ENCODE measurements at places on chromosomes 16 and 17. TPM values are rescaled to one million over a fixed set of nuclear protein-coding genes. Genes with fewer than 3 reads are reported as not detected.

The FXR2 gene
- total RNA-seq, result 46.1 TPM

The C17orf50 gene
- total RNA-seq, result not detected

The CCR7 gene
- 2.8 TPM for total RNA-seq

The ETV4 gene
- 5.0 TPM for total RNA-seq

The CDH3 gene
- total RNA-seq, result 8.2 TPM

The LRRC36 gene
- total RNA-seq, result 5.9 TPM

The AIPL1 gene
- not detected for total RNA-seq

GRCh38 chr16:82972331-82972919 lies 345.7 kb downstream of the CDH13 start:
- no peaks in the 10 kb centered on the region for H3K4me1 ChIP-seq
- no peaks in the 10 kb centered on the region for H3K36me3 ChIP-seq
- no peak for DNase-seq
- H3K27me3 ChIP-seq, result no peaks in the 10 kb centered on the region

- no peak for DNase-seq
- H3K27ac ChIP-seq, result peak overlapping the region; percentile 66
- H3K27me3 ChIP-seq, result no peaks in the 10 kb centered on the region
- H3K4me3 ChIP-seq, result no peak overlapping the region
- peaks cover 7% of the 10 kb centered on the region for H3K36me3 ChIP-seq
- H3K4me1 ChIP-seq, result peaks cover 22% of the 10 kb centered on the region
Observed at GRCh38 chr16:68332411-68333121, 21.7 kb downstream of the PRMT7 start.

GRCh38 chr17:58309918-58310259 lies 18.7 kb downstream of the TSPOAP1 start:
- no peaks in the 10 kb centered on the region for H3K36me3 ChIP-seq
- H3K4me1 ChIP-seq, result no peaks in the 10 kb centered on the region
- DNase-seq, result no peak

DNA sequence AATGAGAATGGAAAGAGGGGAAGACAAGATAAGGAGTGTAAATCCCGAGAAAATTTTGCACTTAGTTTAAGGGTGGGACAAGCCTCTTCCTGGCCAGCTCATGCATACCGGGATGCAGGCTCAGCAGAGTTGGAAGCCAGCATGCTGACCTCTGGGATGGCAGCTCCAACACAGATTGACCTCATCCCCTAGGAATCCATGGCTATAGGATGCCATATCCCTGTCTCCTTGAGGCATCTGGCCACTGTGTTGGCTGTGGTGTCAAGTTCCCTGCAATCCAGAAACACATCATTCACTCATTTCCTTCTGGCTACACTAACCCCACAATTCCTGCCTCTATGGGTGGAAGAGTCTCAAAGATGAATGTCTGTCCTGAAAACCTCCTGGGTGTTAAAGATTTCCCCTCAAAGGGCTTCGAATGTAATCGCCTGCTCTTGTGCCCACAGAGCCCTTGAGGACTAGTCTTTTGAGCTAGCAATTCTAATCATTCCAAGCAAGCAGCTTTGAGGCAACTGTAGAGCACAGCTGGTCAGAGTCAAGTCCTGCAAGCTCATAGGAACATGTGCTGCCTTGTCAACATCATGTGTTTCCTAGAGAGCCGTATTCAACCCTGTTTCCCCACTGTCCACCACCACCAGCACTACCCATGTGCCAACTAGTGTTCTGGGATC lies 141.4 kb downstream of the PMP22 start:
- no peaks in the 10 kb centered on the region for H3K36me3 ChIP-seq
- H3K4me1 ChIP-seq, result no peaks in the 10 kb centered on the region
- no peaks in the 10 kb centered on the region for H3K27me3 ChIP-seq
- no peak for DNase-seq

GRCh38 chr17:58308173-58308984 lies 20.2 kb downstream of the TSPOAP1 start:
- H3K27ac ChIP-seq, result no peak overlapping the region
- no peak overlapping the region for H3K4me3 ChIP-seq
- H3K36me3 ChIP-seq, result no peaks in the 10 kb centered on the region
- DNase-seq, result peak; percentile 83
- no peaks in the 10 kb centered on the region for H3K4me1 ChIP-seq
- no peaks in the 10 kb centered on the region for H3K27me3 ChIP-seq

- peaks cover 11% of the 10 kb centered on the region for H3K36me3 ChIP-seq
- H3K27ac ChIP-seq, result no peak overlapping the region
- no peak for DNase-seq
- no peaks in the 10 kb centered on the region for H3K4me1 ChIP-seq
Observed at GRCh38 chr16:87734644-87735043, 31.1 kb downstream of the KLHDC4 start.

DNA sequence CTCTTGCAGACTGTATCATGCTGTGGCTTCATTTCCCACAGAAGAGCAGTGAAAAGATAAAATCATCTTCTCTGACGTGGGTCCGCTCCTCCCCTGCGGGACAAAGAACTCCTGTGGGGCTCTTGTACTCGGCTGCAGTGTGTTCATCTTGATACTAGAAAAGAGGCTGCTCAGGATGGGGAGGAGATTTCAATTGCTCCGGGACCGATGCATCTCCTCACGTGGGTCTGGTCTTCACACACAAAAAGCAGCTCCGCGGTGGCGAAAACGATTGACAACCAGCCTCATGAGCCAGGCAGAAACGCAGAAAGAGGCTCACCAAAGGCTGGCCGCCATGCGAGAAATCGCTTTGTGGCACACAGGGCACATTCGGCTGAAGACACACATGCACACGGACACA lies 14.4 kb upstream of the KCNJ18 start:
- H3K36me3 ChIP-seq, result no peaks in the 10 kb centered on the region
- no peak overlapping the region for H3K27ac ChIP-seq
- no peaks in the 10 kb centered on the region for H3K4me1 ChIP-seq

DNA sequence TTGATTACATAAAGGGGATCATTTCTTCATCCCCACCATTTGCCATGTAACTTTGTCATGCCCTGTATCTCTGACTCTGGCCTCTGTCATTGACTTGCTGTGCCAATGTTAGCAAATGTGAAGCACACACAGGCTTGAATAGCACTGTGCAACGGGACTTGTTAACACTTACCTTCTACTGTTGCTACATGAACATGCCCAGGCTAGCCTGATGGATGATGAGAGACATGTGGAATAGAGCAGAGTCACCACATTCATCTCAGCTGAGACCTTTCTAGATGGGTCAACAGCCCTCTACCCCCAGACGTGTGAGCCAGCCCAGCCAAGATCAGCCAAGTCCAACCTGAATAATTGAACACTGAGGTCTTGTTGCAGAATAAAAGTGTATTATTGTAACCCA lies 162.1 kb upstream of the SALL1 start:
- H3K36me3 ChIP-seq, result no peaks in the 10 kb centered on the region
- no peaks in the 10 kb centered on the region for H3K27me3 ChIP-seq

GRCh38 chr16:53530046-53530445 lies 27.0 kb upstream of the AKTIP start:
- H3K36me3 ChIP-seq, result no peaks in the 10 kb centered on the region
- H3K4me3 ChIP-seq, result no peak overlapping the region
- H3K27me3 ChIP-seq, result no peaks in the 10 kb centered on the region
- H3K27ac ChIP-seq, result no peak overlapping the region

DNA sequence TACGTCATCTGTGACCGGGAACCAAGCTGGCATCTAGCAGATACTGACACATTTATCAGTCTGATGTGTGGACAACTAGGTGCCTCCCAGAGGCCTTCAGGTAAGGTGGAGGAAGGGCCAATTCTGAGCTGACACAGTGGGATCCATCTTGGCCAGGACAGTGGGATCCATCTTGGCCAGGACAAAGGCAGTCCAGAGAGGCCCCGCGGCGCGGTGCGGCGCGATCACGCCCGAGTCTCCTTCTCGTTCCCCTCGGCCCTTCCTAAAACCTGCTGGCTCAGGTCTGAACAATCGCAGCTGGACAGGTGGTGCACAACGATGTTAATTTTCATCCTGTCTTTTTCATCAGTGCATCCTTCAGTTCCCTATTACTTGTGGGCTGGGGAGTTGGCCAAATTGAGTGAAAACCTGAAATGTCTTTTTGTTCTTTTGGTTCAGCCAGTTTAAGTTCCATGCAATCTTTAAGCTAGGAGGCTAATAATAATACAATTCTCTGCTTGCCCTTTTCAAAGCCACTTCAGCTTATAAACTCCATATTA lies 486 bp upstream of the WSB1 start:
- DNase-seq, result no peak
- peaks cover 36% of the 10 kb centered on the region for H3K4me1 ChIP-seq
- H3K36me3 ChIP-seq, result peaks cover 6% of the 10 kb centered on the region
- peak overlapping the region; percentile 99 for H3K27ac ChIP-seq
- no peak overlapping the region for H3K4me3 ChIP-seq

DNA sequence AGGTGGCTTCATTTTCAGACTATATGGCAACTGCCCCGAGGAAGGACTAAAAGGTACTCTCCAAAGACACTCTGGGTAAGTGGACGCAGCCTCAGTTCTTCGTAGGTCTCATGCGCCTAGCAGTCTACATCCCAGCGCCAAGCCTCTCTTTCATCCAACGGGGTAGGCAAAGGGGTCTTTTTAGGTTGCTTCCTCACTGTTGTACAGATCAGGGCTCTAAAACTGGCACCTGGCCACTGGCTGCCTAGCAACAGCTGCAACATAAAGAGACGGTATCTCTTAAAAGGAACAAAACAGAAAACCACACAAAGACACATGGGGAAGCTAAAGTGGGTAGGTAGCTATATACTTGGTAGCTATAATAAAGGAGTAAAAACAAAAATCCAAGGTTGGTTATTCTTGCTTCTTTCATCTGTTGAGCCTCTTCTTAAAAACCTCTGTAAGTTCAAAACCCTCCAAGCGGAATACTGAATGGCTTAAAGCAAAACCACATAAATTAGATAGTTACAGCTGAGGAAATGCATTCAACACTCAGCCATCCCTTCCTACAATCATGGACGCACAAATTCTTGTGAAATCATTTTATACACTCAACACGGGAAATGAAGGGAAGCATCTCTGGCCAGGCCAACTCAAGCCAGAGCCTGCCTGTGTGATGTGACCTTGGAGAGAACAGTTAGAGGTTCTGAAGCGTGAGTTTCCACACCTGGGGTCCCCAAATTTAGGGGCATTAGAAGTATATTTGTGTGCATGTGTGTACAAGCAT lies 22.7 kb downstream of the CYTH1 start:
- H3K4me1 ChIP-seq, result peaks cover 20% of the 10 kb centered on the region
- no peaks in the 10 kb centered on the region for H3K27me3 ChIP-seq
- no peaks in the 10 kb centered on the region for H3K36me3 ChIP-seq
- no peak overlapping the region for H3K4me3 ChIP-seq
- H3K27ac ChIP-seq, result peak overlapping the region; percentile 70

DNA sequence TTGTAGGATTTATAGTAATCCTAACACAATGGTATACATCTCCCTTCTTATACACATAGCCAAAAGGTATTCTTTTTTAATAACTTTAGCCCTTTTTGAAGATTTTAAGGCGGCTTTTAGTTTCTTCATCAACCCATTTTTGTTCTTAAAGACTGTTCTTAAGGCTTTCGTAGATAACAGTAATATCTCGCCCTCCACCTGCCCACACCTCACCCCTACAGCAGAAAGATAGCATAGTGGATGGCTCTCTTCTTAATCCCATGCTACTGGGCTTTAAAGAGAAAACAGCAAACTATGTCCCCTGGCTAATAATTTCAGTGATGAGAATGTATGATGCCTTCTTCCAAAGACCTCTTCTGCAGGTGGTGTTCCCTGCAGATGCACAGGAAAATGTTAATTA lies 8.6 kb downstream of the IGSF6 start:
- DNase-seq, result no peak
- no peaks in the 10 kb centered on the region for H3K36me3 ChIP-seq
- H3K4me1 ChIP-seq, result peaks cover 19% of the 10 kb centered on the region
- no peak overlapping the region for H3K4me3 ChIP-seq
- H3K27me3 ChIP-seq, result no peaks in the 10 kb centered on the region

- H3K36me3 ChIP-seq, result no peaks in the 10 kb centered on the region
- peak; percentile 65 for DNase-seq
- peak overlapping the region; percentile 98 for H3K27ac ChIP-seq
- H3K27me3 ChIP-seq, result no peaks in the 10 kb centered on the region
- peaks cover 50% of the 10 kb centered on the region for H3K4me1 ChIP-seq
Observed at GRCh38 chr17:57954397-57955182, 622 bp downstream of the CUEDC1 start.

- H3K36me3 ChIP-seq, result no peaks in the 10 kb centered on the region
- no peak overlapping the region for H3K27ac ChIP-seq
- H3K27me3 ChIP-seq, result no peaks in the 10 kb centered on the region
- DNase-seq, result no peak
- H3K4me3 ChIP-seq, result no peak overlapping the region
- H3K4me1 ChIP-seq, result peaks cover 3% of the 10 kb centered on the region
Observed at GRCh38 chr17:18963126-18964017, 11.4 kb downstream of the SLC5A10 start.

DNA sequence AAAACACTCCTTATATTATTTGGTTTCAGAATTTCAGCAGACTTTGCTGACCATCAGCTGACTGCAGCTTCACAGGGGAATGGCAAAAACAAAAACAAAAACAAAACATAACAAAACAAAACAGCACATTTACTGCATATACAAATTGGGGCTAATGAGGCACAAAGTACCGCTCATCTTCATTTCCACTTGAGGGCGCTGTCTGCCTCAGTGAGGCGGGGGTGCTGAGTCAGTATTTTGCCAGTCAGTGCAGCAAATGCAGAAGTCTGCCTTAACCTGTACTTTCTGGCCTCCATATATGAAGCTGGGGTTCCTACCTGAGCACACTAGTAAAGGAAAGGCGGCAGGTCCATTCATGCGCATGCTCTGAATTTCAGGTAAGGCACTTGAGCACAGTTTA lies 13.5 kb upstream of the DYNLRB2 start:
- DNase-seq, result peak; percentile 28
- no peaks in the 10 kb centered on the region for H3K27me3 ChIP-seq
- no peak overlapping the region for H3K27ac ChIP-seq
- H3K36me3 ChIP-seq, result no peaks in the 10 kb centered on the region
- H3K4me1 ChIP-seq, result no peaks in the 10 kb centered on the region

- no peaks in the 10 kb centered on the region for H3K4me1 ChIP-seq
- H3K4me3 ChIP-seq, result no peak overlapping the region
- no peak overlapping the region for H3K27ac ChIP-seq
- DNase-seq, result no peak
- no peaks in the 10 kb centered on the region for H3K36me3 ChIP-seq
Observed at GRCh38 chr17:13569398-13570123, 32.2 kb downstream of the HS3ST3A1 start.

- H3K27me3 ChIP-seq, result no peaks in the 10 kb centered on the region
- H3K27ac ChIP-seq, result peak within 1 kb of the TSS; percentile 89
- no peaks in the 10 kb centered on the region for H3K36me3 ChIP-seq
Observed at GRCh38 chr17:67245073-67245693, at the start of gene HELZ. TSS of gene HELZ (minus strand) at chr17:67245196. CDS start at chr17:67218804, 26,392 bp downstream.

Measured in upper lobe of left lung (tissue), 6 donors.